Femur (tissue), 1 donor: ENCODE measurements at places on chromosomes 13 and 19.

DNA sequence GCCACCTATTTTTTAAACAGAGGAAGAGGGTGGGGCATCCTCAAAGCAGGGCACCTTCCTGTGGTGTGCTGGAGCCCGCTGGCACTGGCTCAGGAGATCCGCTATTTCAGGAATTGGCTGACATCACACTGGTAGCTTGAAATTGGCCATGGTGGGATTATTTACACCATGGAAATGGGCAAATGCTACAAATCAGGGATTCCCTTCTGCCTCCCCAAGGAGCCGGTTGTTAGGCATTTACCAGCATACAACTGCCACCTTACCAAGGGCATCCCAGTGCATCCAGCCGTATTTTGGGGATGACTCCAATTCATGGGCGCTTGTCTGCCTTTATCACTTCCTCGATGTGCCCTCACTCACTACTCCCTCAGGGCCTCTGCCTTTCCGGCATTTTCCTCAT is 14.2 kb downstream of the HRC start:
- DNase-seq: no peak

DNA sequence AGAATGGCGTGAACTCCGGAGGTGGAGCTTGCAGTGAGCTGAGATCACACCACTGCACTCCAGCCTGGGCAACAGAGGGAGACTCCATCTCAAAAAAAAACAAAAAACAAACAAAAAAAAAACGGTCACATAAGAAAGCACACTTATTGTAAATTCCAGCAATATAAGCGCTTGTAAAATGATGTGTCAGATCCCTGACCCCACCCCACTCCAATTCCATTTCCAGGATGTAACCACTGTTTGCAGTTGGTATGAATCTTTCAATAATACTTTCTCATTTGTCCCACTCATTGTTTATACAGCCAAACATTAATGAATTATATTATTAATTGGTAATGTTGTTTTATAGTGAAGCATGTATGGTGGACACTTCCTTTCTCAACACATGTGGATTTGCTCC is 15.9 kb upstream of the CEACAM1 start:
- DNase-seq: no peak

DNA sequence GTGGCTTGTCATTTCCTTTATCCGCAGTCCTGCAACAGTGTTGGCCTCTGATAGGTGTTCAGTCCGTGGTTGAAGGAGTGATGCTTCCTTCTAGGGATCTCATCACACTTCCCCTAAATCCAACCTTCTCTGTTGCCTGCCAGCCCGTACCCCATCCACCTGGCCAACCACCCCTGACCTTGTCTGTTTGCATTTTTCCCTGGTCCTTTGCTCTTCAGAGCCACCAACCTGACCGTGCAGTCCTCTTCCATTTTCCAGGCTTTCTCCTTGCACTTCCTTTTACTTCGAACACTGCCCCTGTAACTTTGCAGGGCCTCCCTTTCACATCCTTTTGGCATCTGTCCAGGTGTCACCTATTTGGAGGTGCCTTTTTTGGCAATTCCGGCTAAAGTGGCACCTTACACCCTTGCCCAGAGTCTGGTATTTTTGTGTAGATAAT is 696 bp downstream of the ZNF460 start:
- DNase-seq: peak; percentile 50

- no peak for DNase-seq
These were observed 14.4 kb downstream of the MEF2B start for GRCh38 chr19:19155495-19156219.

- DNase-seq: no peak
These were observed 13.2 kb downstream of the PEPD start for GRCh38 chr19:33508431-33508830.

DNA sequence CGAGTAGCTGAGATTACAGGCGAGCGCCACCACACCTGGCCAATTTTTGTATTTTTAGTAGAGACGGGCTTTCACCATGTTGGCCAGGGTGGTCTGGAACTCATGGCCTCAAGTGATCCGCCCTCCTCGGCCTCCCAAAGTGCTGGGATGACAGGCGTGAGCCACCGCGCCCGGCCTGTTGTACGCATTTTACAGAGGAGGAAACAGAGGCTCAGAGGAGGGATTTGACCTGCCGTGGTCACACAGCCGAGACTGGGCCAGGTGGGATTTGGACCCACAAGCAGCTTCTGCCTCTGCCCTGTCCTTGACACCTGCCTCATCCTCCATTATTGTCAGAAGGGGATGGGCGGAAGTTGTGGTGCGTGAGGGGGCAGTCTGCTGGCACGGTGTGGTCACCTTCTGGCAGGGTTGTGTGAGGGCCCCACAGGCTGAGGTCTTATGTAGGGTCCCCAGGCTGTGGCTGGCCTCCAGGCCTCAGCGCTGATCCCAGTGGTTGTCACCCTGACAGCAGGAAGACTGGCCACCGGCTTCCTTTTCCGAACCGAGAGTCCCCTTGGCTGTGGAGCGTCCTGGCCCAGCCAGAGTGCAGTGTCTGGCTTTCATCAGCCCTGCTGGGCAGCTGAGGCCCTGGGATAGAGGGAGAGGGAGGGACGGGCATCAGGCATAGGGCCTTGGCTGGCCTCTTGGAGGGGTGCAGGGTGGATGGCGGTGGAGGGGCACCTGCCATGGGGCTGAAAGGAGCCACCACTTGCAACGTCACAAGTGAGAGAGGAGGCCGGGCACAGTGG is 20.3 kb downstream of the NFIC start:
- DNase-seq: no peak

- no peak for DNase-seq
These were observed 25.5 kb downstream of the AP2S1 start for GRCh38 chr19:46824890-46825730.

DNA sequence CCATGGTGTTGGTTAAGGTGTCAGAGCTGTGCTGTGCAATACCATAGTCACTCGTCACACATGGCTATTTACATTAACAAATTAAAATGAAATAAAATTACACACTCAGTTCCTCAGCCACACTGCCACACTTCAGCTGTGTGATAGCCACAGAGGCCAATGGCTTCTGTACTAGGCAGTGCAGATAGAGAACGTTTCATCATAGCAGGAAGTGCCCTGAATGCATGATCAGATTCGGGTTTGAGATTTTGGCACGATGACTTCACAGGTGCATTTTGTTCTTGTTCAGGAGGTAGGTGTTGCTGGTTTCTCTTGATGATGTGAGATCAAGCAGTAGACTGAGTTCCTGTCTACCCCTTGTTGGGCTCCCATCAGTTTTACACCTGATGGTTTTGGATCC is 6.5 kb downstream of the ARMC6 start:
- DNase-seq: no peak

DNA sequence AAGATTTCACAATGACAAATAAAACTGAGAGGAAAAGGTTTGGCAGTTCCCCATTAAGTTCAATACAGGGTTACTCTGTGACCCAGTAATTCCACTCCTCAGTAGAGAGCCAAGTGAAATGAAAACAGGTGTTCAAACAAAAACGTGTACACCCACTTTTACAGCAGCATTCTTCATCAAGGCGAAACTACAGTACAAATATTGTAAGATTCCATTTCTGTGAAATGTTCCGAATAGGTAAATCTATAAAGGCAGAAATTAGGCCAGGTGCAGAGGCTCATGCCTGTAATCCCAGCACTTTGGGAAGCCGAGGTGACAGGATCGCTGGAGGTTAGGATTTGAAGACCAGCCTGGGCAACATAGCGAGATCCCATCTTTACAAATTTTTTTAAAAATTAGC is 8.9 kb upstream of the GDF15 start:
- no peak for DNase-seq

GRCh38 chr19:18062028-18062427 is 24.7 kb downstream of the IL12RB1 start:
- DNase-seq: no peak

GRCh38 chr19:4051175-4052101 is 15.3 kb downstream of the ZBTB7A start:
- DNase-seq: peak; percentile 31

DNA sequence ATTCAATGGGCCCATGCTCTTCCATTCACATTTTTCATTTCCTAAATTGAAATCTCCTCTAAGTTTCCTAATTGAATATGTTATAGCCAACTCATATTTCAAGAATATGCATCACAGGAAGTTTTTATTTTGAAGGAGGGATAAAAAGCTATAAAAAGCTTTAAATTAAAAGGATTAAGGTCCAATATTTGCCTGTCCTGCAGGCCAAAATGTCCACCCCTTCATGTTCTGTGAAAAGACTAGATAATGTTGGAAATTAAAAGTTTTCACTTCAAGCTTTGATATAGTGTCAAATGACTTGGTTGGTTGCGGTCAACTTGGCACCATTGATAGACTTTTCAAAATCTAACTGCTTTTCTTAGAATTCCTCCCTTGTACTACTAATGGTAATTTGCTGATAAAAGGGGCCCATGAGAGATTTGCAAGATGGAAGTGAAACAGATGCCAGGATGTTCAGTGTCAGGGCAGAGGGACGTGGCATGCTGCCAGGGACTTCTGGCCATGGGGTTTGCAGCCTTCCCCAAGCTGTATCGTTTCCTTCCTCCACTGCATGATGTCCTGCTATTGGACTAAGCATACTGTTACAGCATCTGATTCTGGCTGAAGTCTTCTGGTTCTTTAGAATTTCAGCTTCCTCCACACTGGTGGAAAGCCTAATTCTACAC is 547.3 kb upstream of the MIR17HG start:
- DNase-seq: peak; percentile 61

DNA sequence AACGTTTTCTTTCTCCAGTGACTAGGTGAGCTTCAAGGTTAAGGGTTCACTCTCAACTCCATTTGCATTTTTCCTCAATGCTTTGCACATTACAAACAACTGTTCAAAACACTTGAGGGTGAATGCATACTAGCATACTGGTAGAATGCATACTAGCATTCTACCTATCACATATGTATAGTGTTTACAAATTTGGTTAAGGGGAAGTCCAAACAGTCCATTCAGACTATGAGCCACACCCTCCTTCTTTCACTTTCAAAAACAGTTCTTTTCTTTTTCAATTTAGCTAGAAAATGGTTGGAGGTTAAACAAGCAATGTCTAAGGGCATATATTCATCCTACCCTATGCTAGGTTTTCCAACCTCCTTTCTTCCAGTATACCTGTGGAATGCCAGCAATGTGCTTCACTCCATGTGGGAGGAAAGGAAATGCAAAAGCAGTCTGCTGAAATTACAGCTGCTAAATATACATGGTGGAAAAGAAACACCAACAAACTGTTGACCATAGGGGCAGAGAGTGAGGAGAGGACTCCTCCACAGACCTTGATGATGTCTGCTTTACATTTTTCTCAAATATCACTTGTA is 102.6 kb downstream of the DOCK9 start:
- no peak for DNase-seq

- no peak for DNase-seq
These were observed 14.3 kb upstream of the QTRT1 start for GRCh38 chr19:10686661-10687517.

- DNase-seq: no peak
These were observed 605.8 kb downstream of the UQCRFS1 start for GRCh38 chr19:28607066-28607583.

- no peak for DNase-seq
These were observed 13.8 kb downstream of the ZNF93 start for GRCh38 chr19:19914596-19914995.

DNA sequence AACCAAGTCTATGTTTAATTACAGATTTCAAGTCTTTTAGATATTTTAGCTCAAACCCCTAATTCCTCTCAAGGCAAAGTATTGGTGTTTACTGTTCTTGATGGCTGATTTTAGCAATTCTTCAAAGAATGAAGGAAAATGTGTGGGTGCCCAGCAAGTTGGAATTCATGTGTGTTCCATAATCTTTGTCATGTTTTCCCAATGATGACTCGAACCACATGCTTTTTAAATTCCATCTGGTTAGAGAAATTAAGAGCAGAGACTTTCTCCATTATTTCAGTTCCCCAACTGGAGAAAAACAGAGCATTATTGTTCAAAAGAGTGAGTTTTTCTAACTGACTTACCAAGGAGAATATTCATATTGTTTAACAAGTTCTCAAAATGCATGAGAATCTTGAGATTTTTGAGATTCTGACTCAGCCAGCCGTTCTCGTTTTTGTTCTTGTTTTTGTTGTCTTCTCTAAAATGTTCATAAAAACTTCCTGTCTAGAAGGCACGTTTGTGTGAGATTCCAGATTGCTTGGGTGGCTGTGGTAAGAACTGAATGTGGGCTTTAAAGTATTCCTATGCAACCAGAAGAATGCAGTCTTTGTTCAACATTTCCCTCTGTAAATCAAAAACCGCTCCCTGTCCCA is 404.7 kb downstream of the IRS2 start:
- DNase-seq: no peak

- peak; percentile 54 for DNase-seq
These were observed 3.0 kb downstream of the ENOX1 start for GRCh38 chr13:43783820-43784219.

DNA sequence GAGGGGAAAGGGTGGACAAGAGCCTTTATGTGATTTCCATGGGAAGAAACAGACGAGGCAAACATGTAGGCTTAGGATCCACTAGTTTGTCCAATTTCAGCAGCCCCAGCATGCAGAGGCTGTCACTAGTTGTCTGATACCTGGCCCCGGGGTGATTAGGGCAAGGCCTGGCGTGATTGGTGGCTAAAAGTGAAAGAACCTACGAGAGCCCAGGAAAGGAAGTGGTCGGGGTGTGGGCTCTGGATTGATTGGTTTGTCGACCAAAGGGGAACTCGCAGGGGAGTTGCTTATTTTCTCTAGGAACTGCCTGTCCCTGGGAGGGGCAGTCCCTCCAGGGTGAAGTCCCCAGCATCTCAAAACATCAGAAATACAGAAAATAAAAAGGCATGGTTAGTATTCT is 64.2 kb upstream of the UQCRFS1 start:
- DNase-seq: no peak

DNA sequence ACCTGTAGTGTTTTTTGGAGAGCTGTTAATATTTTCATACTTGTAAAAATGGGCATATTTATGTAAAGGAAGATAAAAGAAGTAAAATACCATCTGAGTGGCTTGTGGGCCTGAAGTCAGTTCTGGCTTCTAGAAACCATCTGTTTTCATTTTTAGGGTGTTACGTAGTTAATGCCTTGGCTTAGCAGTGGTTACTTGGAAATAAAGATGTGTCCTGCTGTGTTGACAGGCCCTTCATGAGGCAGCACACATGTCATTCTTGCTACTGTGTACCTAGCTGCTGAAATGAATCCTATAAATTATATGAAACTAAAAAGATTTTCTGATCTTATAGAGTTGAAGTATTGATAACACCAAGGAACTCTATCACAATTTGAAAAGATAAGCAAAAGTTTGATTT is 16.0 kb downstream of the ILF3 start:
- DNase-seq: no peak

DNA sequence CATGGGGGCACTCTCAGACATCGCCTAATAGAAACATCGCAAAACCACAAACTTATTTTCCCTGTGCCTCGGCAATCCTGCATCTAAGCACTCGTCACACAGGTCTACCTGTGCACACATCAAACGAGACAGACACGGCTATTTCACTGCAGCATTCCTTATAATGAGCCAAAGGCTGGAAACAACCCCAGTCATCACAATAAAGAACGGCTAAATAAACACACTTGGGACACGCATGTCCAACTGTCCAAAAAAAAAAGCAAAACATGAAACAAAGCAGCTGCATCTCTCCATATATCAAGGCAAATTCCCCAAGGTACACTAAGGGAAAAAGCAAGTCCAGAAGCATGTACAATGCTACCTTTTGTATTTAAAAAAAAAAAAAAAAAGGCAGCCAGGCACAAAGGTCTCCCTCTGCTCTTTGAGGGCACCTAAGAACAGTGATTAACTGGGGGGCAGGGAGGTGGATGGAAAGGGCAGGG is 27.2 kb upstream of the CCNP start:
- no peak for DNase-seq

- no peak for DNase-seq
These were observed 42.3 kb upstream of the GJB6 start for GRCh38 chr13:20274466-20274865.

- no peak for DNase-seq
These were observed 1463.4 kb upstream of the PCDH20 start for GRCh38 chr13:62879071-62879470.
